GM23248 (cell line): ENCODE measurements at places on chromosomes 5 and 9. TPM values are rescaled to one million over a fixed set of nuclear protein-coding genes. Genes with fewer than 3 reads are reported as not detected.
A peak's percentile ranks its signal among the peaks of the same experiment; 100 is the strongest.

- peak overlapping the region; percentile 50 for H3K27ac ChIP-seq
- peaks cover 43% of the 10 kb centered on the region for H3K4me1 ChIP-seq
- H3K36me3 ChIP-seq, result no peaks in the 10 kb centered on the region
- H3K27me3 ChIP-seq, result no peaks in the 10 kb centered on the region
Measured at GRCh38 chr5:158382473-158382872, 523.5 kb upstream of the CLINT1 start.

DNA sequence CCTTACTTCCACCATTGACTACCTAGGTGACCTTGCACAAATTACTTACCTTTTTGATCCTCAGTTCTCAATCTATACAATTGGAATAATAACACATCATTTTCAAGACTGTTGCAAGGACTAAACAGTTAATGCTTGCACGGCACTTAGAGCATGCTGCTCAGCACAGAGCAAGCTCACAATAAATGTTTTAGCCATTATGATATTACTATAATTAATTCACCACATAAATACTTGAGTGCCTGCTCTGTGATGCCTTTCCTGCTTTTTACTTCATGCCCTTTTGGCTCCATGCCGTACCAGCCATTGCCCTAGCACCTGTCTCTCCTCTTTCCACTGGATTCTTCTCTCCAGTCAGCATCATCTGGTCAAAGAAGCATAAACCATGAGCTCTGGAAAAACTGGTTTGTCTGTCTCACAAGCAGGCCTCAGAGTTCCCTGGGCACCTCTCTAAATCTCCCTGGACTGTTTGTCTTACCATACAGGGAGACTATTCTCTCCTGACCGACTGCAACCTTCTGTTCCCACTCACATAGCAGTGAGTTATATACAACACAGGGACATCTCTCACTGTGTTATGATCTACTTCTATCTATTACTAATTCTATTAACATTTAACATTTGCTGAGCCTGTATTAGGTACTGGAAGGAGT, 260.4 kb upstream of the ADRA1B start:
- peaks cover 10% of the 10 kb centered on the region for H3K27me3 ChIP-seq
- no peaks in the 10 kb centered on the region for H3K4me1 ChIP-seq
- no peak overlapping the region for H3K27ac ChIP-seq
- H3K4me3 ChIP-seq, result no peak overlapping the region
- no peaks in the 10 kb centered on the region for H3K36me3 ChIP-seq

DNA sequence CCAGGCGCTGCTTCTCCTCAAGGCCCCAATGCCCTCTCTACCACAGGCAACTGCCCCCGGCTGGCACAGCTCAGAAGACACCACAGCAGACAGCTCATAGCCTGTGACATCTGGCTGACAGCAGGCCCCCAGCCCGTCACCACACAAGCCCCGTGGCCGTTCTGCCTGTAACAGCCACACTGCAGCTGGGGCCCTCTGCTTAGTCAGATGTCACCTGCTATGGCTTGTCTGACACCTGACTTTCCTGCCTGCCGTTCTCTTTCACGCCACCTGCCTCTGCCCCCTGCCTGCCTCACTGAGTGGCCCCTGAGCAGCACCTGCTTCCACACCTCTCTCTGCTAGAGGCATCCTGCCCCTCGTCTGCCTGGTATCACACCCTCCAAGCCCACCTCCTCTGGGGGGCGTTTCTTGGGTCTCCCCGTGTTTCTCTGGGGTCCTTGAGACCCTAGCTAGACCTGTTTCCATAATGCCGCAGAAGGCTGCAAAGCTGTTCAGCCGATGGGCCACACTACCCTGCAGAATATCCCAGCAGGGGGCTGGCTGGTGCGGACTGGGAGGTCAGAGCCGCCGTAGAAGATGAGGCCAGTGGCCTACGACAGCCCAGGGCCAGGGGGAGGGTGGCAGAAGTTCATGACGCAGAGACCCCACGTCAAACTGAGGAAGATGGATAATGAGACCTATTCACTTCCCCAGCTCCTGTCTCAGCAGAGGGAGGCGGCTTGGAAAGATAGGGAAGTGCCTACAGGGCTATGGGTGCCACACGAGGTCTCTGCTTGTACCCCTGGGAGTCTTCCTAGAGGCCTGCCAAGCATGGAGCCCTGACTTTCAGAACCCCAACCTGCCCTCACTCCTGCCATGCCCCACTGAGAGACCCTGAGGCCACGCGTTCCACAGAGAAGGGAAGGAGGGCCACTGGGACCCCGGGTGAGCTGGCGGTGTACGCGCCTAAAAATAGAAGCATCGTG, 95.1 kb downstream of the ZNF354C start:
- H3K4me1 ChIP-seq, result no peaks in the 10 kb centered on the region
- H3K27ac ChIP-seq, result no peak overlapping the region
- H3K36me3 ChIP-seq, result 0 out of 2 replicates have a peak, but pooled peaks cover 19% of the 10 kb centered on the region

DNA sequence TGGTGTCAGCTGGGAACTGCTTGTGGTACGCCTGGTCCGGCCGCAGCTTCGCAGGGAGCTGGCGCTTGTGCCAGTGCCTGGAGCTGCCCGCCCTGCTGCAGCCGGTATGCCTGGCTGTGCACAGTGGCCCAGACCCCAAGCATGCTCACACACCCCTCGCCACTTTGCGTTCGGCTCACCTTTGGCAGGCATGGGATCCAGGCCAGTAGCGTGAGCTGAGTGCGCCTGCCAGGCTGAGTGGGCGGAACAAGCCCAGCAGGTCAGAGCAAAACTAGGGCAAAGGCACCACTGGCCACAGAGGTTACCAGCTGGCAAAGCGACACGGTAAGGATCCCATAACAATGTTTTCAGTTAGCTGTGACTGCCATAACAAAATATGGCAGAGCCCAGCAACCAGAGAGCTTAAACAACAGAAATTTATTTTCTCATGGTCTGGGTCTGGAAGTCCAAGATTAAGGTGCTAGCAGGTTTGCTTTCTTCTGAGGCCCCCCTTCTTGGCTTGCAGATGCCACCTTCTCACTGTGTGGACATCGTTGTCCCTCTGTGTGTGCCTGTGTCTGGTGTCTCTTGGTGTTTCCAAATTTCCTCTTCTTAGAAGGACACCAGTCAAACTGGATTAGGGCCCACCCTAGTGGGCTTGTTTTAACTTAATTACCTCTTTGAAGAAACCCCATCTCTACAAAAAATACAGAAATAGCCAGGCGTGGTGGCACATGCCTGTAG, 61.6 kb downstream of the PSAT1 start:
- no peaks in the 10 kb centered on the region for H3K27me3 ChIP-seq
- H3K36me3 ChIP-seq, result no peaks in the 10 kb centered on the region
- peaks cover 6% of the 10 kb centered on the region; the same call in 1 of the 2 replicates for H3K4me1 ChIP-seq
- H3K27ac ChIP-seq, result no peak overlapping the region
- DNase-seq, result no peak
- no peak overlapping the region for H3K4me3 ChIP-seq

- no peaks in the 10 kb centered on the region for H3K36me3 ChIP-seq
- no peaks in the 10 kb centered on the region for H3K4me1 ChIP-seq
- no peak overlapping the region for H3K27ac ChIP-seq
- DNase-seq, result no peak
Measured at GRCh38 chr9:133552236-133552635, 17.7 kb downstream of the ADAMTSL2 start.

- H3K27me3 ChIP-seq, result no peaks in the 10 kb centered on the region
- DNase-seq, result no peak
- H3K4me1 ChIP-seq, result no peaks in the 10 kb centered on the region
- no peak overlapping the region for H3K4me3 ChIP-seq
- H3K27ac ChIP-seq, result no peak overlapping the region
- H3K36me3 ChIP-seq, result no peaks in the 10 kb centered on the region
Measured at GRCh38 chr5:137872466-137872865, 4.8 kb downstream of the MYOT start.

- H3K36me3 ChIP-seq, result peaks cover 88% of the 10 kb centered on the region
- H3K27ac ChIP-seq, result 0 out of 2 replicates have a peak overlapping the region, but pooled peaks have one; percentile 78
- peaks cover 5% of the 10 kb centered on the region; the same call in 1 of the 2 replicates for H3K4me1 ChIP-seq
Measured at GRCh38 chr5:14489643-14490042, 91.9 kb upstream of the OTULINL start.

DNA sequence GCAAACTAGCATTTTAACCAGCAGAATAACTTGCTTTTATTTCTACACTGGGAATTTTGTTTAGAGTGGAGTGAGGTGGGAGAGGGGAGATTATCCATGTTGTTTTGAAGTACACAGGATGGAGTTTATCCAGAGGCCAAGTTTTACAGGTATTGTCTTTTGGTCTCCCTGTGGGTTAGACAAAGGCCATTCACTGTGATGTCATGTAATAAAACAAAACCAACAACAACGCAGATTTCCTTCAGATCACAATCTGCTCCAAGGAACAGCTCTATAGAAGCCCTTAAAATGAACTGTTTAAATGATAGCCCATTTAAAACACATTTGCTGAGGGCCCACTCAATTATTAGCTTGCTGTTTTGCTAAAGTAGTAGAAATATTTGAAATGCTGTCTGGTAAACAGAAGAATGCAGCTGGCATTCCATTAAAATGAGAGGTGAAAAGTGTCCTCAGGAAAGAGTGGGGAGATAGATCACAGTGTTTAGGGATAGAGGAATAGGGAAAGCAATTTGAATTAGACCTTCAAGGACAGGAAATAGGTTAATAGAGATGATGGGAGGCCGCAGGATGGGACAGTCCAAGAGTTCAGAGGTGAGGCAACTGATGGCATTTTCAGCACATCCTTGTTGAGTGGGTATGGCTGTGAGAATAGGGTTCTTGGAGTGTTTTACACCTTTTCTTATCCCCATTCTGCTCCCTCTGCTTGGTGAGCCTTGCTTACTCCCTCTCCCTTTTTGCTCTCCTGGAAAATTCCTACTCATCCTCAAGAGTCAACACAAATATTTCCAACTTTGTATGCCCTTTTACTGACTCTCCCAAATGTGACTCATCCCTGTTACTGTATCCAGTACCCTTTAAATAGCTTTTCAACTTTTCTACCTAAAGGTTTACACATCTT, 140.1 kb upstream of the NR3C1 start:
- H3K4me3 ChIP-seq, result no peak overlapping the region
- peak overlapping the region; percentile 77 for H3K27ac ChIP-seq
- no peaks in the 10 kb centered on the region for H3K36me3 ChIP-seq
- no peaks in the 10 kb centered on the region for H3K27me3 ChIP-seq
- peak; percentile 85 for DNase-seq

GRCh38 chr5:102858221-102858620, 103.1 kb downstream of the PAM start:
- H3K4me3 ChIP-seq, result no peak overlapping the region
- H3K36me3 ChIP-seq, result no peaks in the 10 kb centered on the region
- H3K27ac ChIP-seq, result peak overlapping the region; percentile 94
- H3K27me3 ChIP-seq, result no peaks in the 10 kb centered on the region

GRCh38 chr9:116322521-116322920, 168.9 kb downstream of the PAPPA start:
- peak; percentile 22 for DNase-seq
- no peak overlapping the region for H3K4me3 ChIP-seq
- no peaks in the 10 kb centered on the region for H3K27me3 ChIP-seq
- 0 out of 2 replicates have a peak, but pooled peaks cover 5% of the 10 kb centered on the region for H3K36me3 ChIP-seq
- no peak overlapping the region for H3K27ac ChIP-seq

DNA sequence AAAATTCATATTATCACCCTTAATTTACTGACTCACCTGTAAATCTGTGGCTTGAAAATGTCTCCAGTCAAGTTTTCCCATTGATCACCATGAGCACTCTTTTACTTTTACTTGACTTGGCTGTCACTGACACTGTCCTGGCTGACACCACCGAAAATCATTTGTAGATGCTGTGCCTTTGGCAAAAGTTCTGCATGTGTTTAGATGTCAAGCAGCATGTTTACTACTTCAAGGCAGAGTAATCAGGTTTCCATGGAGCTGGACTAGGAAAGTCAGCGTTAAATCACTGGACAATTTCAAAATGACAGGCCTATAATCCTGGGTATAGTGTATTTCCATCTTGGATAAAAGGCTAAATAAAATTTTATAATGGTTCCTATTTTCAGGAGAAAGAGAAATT, 1530.6 kb upstream of the CDH6 start:
- H3K27me3 ChIP-seq, result no peaks in the 10 kb centered on the region
- DNase-seq, result no peak
- no peaks in the 10 kb centered on the region for H3K36me3 ChIP-seq
- H3K4me3 ChIP-seq, result no peak overlapping the region
- H3K4me1 ChIP-seq, result no peaks in the 10 kb centered on the region

DNA sequence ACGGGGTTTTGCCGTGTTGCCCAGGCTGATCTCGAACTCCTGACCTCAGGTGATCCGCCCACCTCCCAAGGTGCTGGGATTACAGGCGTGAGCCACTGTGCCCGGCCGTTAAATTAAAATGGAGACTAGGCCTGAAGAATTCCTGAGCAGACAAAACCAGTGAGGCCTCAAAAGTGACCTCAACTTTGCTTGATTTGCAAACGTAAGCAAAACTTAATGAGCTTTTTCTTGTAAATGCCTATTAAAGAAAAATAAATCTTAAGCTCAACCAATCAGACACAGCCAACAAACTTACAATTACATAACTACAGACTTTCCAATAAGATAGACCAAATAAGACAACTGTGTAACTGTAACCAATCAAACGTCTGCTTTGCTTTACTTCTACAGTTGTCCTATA, 111.3 kb upstream of the SEMA6A start:
- no peak overlapping the region for H3K4me3 ChIP-seq
- H3K36me3 ChIP-seq, result no peaks in the 10 kb centered on the region
- no peaks in the 10 kb centered on the region for H3K27me3 ChIP-seq
- DNase-seq, result no peak
- H3K4me1 ChIP-seq, result no peaks in the 10 kb centered on the region
- no peak overlapping the region for H3K27ac ChIP-seq

DNA sequence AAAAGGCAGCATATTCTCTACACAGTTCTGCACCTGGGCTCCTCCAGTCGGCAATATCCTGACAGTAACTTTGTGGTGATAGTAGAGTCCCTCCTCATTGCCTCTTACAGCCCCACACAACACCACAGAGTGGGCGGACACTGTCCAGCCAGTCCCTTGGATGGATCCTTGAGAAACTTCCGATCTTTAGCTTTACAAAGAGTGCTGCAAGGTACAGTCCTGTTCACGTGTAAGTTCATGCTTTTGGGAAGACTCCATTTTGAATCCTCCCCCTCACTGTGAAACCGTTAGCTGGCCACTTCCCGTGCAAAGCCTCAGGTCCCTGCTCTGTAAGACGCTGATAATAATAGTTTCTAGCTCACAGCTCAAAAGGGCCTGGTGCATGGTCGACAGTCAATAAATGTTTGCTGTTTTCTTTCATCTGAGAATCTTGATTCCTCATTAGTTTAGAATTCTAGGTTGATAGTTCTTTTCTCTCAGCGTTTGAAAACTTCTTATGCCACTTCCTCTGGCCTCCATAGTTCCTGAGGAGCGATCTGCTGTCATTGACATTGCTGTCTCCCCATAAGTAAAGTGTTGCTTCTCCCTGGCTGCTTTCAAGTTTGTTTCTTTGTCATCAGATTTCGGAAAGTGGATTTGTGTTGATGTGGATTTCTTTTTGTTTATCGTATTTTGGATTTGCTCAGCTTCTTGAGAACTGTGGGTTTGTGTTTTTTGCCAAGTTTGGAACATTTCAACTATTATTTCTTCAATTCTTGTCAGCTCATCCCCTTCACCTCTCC, 82.9 kb downstream of the COL23A1 start:
- H3K4me3 ChIP-seq, result no peak overlapping the region
- no peak overlapping the region for H3K27ac ChIP-seq
- DNase-seq, result no peak
- H3K4me1 ChIP-seq, result no peaks in the 10 kb centered on the region

The NMUR2 gene
- not detected in 2 replicates for total RNA-seq

The ANKRD31 gene
- not detected in 2 replicates for total RNA-seq

The CCDC180 gene
- 0.11 and 0.51 TPM in 2 replicates for total RNA-seq
